ENCODE measurements at places on chromosomes 12 and 14.

DNA sequence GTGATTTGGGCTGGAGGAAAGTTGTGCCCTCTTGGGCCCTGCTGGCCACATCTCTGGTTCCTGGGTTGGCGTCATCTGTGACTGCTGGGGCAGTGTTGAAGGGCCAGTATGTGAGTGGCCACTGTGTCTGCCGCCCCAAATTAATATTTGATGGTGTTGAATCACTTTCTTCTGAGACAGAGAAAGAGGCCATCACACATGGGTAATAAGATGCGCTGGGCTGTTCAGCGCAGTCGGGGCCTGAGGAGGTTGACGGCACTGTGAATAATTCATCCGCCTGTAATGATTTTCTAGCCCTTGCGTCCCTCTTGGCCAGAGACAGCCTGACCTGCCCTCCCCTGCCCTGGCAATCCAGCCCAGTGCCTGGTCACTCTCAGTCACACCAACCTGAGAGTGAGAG is 56.2 kb upstream of the BEGAIN start:
- DNase-seq: no peak

- DNase-seq: no peak
Measured at GRCh38 chr14:63727231-63727735, 582 bp downstream of the SGPP1 start.

DNA sequence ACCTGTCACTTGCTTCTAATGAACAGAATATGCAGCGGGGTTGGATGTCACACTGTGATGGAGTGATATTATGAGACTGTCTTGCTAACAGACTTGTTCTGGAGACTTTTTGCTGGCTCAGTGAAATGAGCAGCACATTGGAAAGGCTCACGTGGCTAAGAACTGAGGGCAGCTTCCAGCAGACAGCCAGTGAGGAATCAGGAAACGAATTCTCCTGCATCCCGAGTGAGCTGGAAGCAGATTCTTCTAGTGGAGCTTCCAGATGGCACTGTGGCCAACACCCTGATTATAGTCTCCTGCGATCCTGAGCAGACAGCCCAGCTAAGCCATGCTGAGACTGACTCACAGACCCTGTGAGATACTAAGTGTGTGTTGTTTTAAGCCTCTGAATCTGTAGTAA is 16.1 kb upstream of the TSPAN9 start:
- DNase-seq: no peak

GRCh38 chr12:21583587-21583986 is 21.1 kb downstream of the GYS2 start:
- no peak for DNase-seq

GRCh38 chr14:73797543-73798265 is 53.9 kb upstream of the PTGR2 start:
- DNase-seq: no peak

DNA sequence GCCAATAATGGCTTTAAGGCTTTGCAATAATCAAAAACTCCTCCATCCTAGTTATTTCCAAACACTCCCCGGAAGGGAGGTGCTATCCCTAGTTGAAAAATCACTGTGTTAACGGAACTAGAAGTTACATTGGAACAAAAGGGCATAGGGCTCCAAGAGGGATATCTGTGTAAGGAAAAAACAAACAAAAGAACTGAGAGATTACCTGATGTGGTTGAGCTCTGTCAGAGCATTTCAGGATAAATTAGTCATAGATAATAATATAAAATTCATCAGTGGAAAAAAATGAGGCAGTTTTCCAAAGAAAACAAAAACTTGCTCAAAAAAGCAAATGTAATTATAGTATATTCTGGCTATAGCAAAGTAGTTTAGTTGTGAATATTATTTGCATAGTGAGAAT is 27.4 kb upstream of the PAPLN start:
- no peak for DNase-seq

DNA sequence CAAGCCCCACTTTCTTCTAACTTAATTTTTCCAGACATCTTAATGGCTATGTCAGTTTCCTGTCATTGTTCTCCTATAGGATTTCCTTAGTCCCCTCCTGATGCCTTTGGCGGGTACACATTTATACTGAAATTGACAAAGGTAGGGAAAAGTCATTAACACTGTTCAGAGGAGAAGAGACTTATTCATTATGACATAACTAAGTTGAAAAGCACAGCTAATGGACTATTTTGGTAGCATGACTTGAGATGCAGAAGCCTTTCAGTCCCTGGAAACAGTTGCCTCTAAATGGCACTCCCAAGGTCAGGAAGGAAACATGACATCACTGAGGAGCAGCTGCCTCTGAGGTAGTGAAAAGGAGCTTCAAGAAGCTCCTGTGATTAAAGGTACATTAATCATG is 317.5 kb upstream of the KITLG start:
- DNase-seq: no peak

All from activated CD8-positive, alpha-beta memory T cell treated with anti-CD3 and anti-CD28 coated beads, Interleukin-2, amount 50 U/mL, for 4 hours (primary cell).